ENCODE measurements at places on chromosomes 2 and 18.
A peak's percentile ranks its signal among the peaks of the same experiment; 100 is the strongest.

GRCh38 chr2:179201869-179202268 lies 62.8 kb downstream of the SESTD1 start:
- DNase-seq, result no peak

DNA sequence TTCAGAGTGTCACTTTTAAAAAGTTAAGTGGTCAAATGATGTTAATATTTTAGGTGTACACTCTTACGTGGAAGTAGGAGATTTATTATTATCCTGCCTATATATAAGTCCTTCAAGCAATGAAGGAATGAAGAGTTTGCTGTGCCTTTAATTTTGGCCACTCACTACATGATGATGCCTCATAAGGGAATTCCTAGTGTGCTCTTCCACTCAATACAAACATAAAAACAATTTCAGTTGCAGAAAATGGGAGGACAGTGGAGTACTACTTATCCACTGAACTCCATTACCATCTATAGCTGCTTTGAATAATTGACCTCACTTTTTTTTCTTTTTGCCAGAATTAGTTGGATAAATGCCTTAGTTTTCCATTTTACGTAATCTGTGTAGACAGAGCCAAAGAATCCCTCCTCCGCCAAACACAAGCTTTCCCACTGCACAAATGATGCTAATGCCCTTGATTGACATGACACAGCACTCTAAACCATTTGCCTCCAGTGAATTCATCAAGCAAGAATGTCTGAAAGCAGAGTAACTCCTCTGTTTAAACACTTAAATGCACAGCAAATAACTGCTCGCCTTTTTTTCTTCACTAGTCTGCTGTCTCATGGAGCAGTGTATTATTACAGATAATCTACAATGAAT lies 751.1 kb upstream of the FANCL start:
- no peak for DNase-seq

GRCh38 chr2:203775684-203776083 lies 69.2 kb downstream of the CD28 start:
- no peak for DNase-seq

GRCh38 chr2:221293949-221294742 lies 278.0 kb downstream of the EPHA4 start:
- DNase-seq, result no peak

GRCh38 chr2:109374548-109375130 lies 239.1 kb downstream of the SEPTIN10 start:
- no peak for DNase-seq

DNA sequence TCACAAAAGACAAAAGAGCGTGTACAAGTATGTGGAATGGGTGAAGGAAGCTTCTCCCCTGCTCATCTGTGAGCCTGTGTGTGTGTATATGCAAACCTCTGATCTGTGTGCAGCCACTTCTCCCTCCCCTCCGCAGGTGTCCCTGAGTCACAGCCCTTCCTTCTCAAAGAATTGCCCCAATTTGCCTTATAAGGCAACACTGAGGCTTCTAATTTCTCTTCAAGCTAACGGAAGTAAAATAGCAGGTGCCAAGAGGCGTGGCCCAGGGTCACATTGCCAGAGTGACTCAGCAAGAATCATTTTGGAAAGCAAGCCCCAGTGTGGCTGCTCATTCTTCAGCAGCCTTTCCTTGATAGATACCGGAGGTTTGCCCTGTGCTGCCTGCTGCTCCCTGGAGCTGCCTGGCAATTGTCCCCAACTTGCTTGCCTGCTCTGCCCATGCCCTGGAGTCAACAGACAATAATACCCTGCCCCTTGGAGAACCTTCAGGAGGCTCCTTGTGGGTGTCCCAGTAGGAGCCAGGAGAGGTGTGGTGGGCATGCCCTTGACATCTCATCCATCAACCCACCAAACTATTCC lies 37.3 kb upstream of the BMP10 start:
- DNase-seq, result peak; percentile 94

DNA sequence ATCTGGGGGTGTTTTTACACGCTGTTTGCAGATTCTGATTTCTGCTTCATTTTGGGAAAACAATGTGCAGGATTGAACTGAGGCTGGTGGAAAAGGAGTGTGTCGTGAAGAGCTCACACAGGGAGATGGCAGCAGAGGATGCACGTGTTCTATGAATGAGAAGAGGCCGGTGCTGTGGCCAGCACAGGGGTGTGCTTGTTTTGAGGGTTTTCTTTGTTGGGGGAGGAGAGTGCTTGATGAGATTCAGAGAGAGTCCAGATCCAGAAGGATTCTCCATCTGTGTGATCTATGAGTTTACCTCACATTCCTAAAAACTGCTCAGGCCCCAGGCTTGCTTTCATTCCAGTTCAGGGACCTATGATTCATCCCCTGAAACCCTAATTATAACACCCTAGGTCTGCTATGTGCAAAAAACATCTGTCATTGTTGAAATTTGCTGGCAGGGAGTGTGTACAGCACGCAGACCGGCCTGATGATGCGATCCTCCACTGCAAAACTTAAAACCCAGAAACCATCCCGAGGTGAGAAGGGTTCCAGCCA lies 12.1 kb downstream of the TGFA start:
- DNase-seq, result no peak

- DNase-seq, result no peak
Observed at GRCh38 chr2:98359986-98360385, 13.7 kb downstream of the CNGA3 start.

DNA sequence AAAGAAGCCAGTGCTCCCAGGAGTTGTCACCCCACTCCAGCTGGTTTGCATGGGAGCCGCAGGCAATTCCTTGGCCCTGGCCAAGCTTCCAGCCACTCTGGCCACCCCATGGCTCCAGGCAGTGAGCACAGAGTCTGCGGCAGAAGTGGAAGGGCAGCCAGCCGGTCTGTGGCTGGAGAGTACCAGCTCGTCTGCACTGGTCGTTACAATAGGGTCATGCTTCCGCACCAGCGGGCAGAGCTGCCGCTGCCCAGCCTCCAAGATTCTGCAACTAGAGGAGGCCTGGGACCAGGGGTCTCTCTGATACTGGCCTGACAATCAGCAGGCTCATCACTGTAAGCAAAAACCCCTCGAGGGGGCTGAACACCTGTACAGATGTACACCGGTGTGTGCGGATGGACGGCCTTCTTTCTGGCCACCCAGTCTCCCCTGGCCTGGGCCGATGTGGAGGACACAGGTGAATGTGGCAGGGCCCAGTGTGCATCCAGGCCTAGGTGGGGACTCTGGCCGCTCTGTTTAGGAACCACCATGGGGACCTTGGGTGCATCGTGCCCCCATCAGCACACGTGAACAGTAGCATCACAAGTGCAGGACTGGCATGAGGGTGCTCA lies 51.9 kb upstream of the ODC1 start:
- no peak for DNase-seq

DNA sequence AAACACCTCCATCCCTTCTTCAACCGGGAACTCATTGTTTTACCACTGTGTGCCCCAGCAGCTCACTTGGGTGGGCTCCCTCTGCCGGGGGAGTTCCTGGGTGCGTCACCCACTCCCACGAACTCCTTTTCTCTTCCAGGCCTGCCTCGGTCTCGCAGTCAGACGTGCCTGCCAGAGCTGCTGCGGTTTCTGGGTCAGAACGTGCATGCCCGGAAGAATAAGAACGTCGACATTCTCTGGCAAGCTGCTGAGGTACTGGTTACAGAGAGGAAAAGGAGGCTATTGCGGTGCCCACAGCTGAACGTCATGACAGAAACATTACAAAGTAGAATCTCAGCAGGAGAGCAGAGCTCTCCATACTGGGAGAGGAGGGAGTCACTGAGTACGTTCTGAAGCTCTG lies 35.6 kb downstream of the COA5 start:
- DNase-seq, result no peak

GRCh38 chr2:60105906-60106305 lies 447.5 kb downstream of the BCL11A start:
- no peak for DNase-seq

GRCh38 chr18:74748809-74749208 lies 151.1 kb downstream of the ZNF407 start:
- DNase-seq, result no peak

DNA sequence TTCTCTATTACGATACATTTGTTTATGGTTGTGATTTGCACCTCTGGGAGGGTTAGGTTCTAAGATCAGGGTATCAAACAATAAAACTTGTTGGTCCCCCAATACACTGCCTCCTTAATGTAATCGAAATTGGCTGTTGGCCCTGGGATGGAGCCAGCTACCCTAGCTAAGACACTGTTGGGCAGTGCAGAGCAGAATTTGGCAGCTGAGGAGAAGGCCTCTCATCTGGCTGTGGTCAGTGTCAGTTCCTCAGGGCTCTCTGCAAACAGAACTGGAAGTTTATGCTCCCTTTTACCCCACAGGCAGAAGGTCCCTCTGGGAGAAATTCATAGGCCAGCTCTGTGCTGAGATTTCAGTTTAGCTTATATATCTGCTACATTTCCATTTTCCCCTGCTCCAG lies 8.6 kb upstream of the HAAO start:
- DNase-seq, result no peak

DNA sequence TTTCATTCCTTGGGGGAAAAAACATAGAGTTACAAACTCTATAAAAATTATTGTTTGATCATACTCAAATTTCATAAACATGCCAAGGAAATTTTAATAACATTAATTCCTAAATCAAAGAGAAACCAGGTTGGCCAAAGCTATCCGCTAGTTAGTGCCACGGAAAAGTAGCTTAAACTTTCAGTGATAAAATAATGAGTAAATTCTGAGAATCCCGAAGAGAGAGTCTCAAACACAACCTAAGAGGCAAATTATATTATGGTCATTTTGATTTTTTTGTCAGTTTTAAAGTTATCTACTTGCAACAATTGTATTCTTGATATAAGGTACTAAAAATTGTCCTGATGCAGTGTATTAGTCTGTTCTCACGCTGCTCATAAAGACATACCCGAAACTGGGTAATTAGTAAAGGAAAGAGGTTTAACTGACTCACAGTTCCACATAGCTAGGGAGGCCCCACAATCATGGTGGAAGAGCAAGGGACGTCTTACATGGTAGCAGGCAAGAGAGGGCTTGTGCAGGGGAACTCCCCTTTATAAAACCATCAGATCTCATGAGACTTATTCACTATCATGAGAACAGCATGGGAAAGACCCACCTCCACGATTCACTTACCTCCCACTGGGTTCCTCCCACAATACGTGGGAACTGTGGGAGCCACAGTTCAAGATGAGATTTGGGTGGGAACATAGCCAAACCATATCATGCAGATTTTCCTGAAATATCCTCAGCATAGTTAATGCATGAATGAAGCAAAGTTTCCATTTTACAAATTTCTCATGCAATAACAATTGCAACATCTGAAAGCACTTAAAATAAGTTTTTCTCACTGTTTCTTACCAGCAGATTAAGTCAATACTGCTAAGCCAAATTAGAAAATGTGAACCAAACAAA lies 205.9 kb upstream of the STK17B start:
- DNase-seq, result no peak

- DNase-seq, result no peak
Observed at GRCh38 chr18:6661692-6662415, 67.7 kb upstream of the ARHGAP28 start.

DNA sequence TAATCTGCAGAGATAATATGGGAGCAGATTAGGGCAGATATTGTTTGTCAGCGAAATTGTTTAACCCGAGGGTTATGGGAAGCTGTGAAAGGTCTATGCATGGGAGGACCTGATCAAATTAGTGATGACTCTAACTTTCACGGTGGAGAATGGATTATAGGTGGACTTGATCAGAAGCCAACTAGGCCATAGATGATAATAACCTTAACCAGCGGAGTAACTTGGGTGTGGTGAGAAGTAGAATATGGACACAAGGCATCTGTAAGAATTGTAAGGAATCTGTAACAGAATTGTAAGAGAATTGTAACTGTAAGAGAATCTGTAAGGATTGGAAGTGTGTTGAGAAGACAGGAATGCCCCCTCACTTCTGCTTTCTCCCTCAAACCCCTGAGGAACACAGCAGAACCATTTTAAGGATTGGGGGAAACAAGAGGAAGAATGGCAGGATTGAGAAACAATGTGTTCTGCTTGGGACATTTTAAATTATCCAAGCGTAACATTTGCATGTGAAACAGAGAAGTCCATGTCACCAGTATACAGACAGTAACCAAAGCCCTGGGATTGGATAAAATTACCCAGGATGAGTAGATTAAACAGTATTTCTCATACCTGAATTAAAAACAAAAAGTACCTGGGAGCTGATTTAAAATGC lies 14.9 kb upstream of the SLC39A10 start:
- no peak for DNase-seq

DNA sequence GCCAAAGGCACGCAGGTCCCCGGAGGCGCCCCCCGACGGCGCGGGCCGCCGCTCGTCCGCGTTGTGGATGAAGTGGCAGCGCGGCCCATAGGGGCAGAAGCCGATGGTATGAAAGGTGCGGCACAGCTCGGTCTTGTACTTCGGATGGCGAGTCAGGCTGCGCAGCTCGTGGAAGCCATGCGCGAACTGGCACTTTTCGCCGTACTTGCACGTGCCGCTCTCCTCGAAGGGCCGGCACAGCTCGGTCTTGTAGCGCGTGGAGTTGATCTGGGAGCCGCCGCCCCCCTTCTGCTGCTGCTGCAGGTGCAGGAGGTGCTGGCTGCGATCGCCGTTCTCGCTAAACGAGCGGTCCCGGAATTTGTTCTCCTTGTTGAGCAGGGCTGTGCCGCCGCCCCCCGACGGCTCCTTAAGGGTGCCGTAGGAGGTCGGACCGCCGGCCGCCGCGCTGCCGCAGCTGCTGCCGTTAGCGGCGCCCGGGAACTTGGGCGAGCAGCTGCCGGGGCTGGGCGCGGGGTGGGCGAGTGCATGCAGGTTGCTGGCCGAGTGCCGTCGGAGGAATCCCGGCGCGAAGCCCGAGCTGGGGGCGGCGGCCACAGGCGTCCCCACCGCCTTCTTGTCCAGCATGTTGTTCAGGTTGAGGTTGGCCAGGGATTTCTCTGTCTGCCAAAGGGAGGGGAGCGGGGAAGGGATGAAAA lies 1.2 kb downstream of the ZFP36L2 start:
- DNase-seq, result peak; percentile 66

- DNase-seq, result peak; percentile 23
Observed at GRCh38 chr18:49861659-49862058, 48.3 kb upstream of the ACAA2 start.

DNA sequence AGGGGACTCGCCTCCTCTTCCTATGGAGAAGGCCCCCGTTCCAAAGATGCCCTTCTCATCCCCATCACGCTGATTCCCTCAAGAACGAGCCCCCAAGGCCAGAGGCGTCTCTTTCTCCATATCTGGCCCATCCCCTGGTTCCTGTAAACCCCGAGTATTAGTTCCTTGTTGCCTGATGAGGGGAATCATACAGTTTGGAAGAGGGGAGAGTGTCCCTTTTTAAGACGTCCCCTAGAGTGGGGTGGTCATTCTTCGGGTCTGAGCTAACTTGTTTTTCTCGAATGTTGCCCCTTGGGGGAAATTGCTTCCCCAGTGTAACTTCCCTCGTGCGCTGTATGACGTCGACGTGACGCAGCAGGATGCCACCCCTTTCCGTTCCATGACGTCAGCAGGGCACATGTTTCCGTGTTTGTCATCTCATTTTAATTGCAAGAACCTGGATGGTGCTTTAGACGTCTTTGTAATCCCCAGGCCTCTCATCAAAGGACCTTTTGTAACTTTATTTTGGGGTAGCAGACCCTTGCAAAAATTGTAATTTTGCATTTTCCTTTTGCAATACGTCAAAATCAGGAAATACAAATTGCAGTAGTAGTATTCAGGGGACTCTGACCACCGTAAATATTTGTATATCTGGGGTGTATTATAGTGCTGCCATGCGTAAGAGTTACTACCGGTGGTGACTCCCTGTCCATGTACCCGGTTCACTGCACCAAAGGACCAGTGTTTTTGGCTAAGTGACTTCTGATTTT lies 569 bp downstream of the BABAM2 start:
- peak; percentile 80 for DNase-seq

All from CD4-positive, alpha-beta T cell treated with Interleukin-2 at 100 ng/mL for 4 hours (primary cell).